ENCODE measurements at places on chromosomes 2 and 18. TPM values are rescaled to one million over a fixed set of nuclear protein-coding genes. Genes with fewer than 3 reads are reported as not detected.

The POTEC gene
- total RNA-seq = not detected

The EPB41L3 gene
- 35.5 TPM for total RNA-seq

The COL3A1 gene
- total RNA-seq = not detected

The SLC11A1 gene
- 399 TPM for total RNA-seq

The LNPK gene
- 24.0 TPM for total RNA-seq

The CASP10 gene
- 40.8 TPM for total RNA-seq

DNA sequence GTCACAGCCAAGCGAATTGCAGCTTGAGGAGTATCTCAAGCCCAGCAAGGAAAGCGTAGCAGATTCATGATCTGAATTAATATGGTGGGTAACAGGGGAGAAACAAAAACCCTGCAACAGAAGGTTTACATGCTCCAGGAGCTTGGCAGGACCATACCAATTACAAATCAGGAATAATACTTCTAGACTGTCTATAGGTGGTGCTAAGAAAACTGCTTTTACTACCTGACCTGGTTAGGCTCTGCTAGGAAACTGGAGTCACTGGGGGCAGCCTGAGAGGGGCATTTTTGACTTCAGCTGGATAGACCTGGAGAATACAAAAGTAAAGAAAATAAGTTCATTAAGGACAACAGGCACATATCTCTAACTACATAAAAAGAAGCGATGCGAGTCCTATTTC, 24.6 kb upstream of the SPOPL start:
- H3K36me3 ChIP-seq = no peaks in the 10 kb centered on the region
- DNase-seq = no peak
- no peak overlapping the region for H3K27ac ChIP-seq
- H3K4me1 ChIP-seq = no peaks in the 10 kb centered on the region
- H3K4me3 ChIP-seq = no peak overlapping the region

DNA sequence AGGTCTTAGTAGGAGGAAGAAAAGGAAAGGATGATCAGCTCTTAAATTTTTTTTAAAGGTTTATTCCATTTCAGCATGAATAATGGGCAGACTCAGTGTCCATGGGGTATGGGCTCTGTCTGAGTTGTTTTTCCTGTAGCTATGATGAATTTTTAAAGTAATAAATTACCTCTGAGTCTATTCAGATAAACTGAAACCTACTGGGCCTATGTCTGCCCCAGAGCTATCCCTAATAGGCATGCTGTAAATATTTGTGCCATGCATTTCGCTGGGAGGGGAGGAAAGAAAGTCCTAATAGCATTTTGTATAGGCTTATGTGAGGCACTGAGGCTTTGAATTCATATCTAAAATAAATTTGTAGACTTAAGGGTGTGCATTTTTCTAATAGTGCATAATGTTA, 210.4 kb upstream of the BOD1L2 start:
- no peak for DNase-seq
- H3K4me3 ChIP-seq = no peak overlapping the region
- H3K36me3 ChIP-seq = peaks cover 26% of the 10 kb centered on the region
- H3K4me1 ChIP-seq = no peaks in the 10 kb centered on the region

DNA sequence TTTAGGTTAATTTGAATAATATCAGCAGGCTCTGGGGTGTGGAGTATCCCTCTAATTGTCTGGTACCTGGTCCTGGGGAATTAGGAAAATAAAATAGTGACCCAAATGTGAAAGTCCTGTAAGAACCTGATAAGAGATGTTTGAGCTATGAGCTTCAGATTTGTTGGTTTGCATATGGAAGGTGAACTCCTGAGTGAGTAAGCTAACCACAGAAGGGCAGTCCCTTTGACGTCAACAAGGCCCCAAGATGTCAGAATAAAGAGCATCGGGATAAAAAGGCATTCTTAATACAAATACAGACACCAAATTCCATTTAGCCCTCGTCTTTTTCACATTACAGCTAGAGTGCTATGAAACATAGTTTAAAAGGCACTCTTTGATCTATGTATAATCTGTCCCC, 1366.3 kb upstream of the TMEFF2 start:
- no peak overlapping the region for H3K4me3 ChIP-seq
- no peaks in the 10 kb centered on the region for H3K4me1 ChIP-seq
- H3K27me3 ChIP-seq = no peaks in the 10 kb centered on the region
- H3K36me3 ChIP-seq = no peaks in the 10 kb centered on the region
- DNase-seq = no peak
- H3K27ac ChIP-seq = no peak overlapping the region

DNA sequence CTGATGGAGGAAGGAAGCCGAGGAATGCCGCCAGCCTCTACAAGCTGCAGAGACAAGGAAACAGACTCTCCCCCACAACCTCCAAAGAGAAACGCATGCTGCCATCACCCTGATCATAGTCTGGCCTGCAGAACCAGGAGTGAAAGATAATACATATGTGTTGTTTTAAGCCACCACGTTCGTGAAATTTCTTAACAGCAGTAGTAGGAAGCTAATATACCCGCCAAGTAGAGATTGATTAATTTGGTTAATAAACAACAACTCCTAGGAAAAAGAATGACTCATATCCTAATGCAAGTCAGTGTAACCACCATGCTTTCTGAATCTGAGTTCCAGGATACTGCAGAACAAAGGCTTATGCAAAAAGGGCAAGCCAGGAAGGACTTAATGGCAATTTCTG, 36.6 kb downstream of the LONRF2 start:
- DNase-seq = no peak
- peaks cover 4% of the 10 kb centered on the region for H3K4me1 ChIP-seq
- H3K4me3 ChIP-seq = no peak overlapping the region
- H3K27me3 ChIP-seq = no peaks in the 10 kb centered on the region

GRCh38 chr2:28445448-28446258, 50.2 kb upstream of the PLB1 start:
- no peaks in the 10 kb centered on the region for H3K36me3 ChIP-seq
- H3K27ac ChIP-seq = no peak overlapping the region
- no peaks in the 10 kb centered on the region for H3K27me3 ChIP-seq
- H3K4me1 ChIP-seq = no peaks in the 10 kb centered on the region
- H3K4me3 ChIP-seq = no peak overlapping the region

GRCh38 chr2:134717286-134718022, 1.3 kb downstream of the TMEM163 start:
- no peaks in the 10 kb centered on the region for H3K4me1 ChIP-seq
- H3K27ac ChIP-seq = no peak overlapping the region
- no peak overlapping the region for H3K4me3 ChIP-seq
- no peak for DNase-seq
- H3K27me3 ChIP-seq = no peaks in the 10 kb centered on the region

DNA sequence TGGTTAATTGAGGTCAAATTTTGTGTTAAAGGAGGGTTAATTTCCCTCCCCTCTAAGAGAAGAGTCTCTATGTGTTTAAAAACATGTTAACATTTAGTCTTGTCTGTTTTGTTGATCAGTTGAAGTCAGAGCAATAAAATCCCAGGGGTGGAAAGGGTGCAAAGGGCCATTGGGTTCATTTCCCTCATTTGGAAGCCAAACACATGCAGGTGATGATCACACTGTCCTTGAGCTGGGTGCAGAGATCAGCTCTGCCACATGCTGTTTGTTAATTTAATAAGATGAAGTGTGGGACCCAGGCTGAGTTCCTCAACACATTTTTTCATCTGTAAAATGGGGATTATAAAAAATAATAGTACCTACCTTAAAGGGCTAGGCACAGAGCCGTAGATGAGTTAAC, 260.9 kb downstream of the LPIN1 start:
- peaks cover 17% of the 10 kb centered on the region for H3K4me1 ChIP-seq
- peaks cover 9% of the 10 kb centered on the region for H3K27me3 ChIP-seq
- no peaks in the 10 kb centered on the region for H3K36me3 ChIP-seq
- no peak for DNase-seq

- no peak overlapping the region for H3K27ac ChIP-seq
- H3K36me3 ChIP-seq = peaks cover 7% of the 10 kb centered on the region
- H3K4me3 ChIP-seq = no peak overlapping the region
- no peaks in the 10 kb centered on the region for H3K27me3 ChIP-seq
- H3K4me1 ChIP-seq = no peaks in the 10 kb centered on the region
Measured at GRCh38 chr2:20267529-20267928, 42.6 kb upstream of the SDC1 start.

DNA sequence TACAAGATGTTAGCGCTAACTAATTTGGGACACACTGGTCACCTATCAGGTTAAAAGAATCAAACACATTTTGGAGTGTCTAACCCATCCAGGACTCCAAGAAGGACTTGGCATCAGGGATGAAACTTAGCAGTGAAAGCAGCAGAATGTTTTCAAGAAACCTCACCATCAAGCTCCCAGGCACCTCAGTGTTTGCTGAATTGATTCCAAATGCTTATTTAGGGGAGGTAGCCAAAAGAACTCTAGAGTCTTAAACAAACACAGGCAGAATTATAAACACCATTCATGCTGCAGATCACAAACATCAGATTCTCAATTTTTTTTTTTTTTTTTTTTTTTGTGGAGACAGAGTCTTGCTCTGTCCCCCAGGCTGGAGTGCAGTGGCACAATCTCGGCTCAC, 122.8 kb upstream of the UXS1 start:
- H3K4me1 ChIP-seq = no peaks in the 10 kb centered on the region
- no peak overlapping the region for H3K4me3 ChIP-seq
- no peak for DNase-seq
- H3K27ac ChIP-seq = no peak overlapping the region
- no peaks in the 10 kb centered on the region for H3K27me3 ChIP-seq
- H3K36me3 ChIP-seq = no peaks in the 10 kb centered on the region

GRCh38 chr2:223856021-223856420, 18.6 kb upstream of the AP1S3 start:
- peaks cover 4% of the 10 kb centered on the region for H3K4me1 ChIP-seq
- H3K36me3 ChIP-seq = no peaks in the 10 kb centered on the region
- H3K27me3 ChIP-seq = no peaks in the 10 kb centered on the region
- H3K27ac ChIP-seq = no peak overlapping the region
- no peak for DNase-seq

GRCh38 chr2:140027320-140027719, 1247.1 kb upstream of the NXPH2 start:
- no peaks in the 10 kb centered on the region for H3K27me3 ChIP-seq
- no peak overlapping the region for H3K27ac ChIP-seq
- no peaks in the 10 kb centered on the region for H3K36me3 ChIP-seq

DNA sequence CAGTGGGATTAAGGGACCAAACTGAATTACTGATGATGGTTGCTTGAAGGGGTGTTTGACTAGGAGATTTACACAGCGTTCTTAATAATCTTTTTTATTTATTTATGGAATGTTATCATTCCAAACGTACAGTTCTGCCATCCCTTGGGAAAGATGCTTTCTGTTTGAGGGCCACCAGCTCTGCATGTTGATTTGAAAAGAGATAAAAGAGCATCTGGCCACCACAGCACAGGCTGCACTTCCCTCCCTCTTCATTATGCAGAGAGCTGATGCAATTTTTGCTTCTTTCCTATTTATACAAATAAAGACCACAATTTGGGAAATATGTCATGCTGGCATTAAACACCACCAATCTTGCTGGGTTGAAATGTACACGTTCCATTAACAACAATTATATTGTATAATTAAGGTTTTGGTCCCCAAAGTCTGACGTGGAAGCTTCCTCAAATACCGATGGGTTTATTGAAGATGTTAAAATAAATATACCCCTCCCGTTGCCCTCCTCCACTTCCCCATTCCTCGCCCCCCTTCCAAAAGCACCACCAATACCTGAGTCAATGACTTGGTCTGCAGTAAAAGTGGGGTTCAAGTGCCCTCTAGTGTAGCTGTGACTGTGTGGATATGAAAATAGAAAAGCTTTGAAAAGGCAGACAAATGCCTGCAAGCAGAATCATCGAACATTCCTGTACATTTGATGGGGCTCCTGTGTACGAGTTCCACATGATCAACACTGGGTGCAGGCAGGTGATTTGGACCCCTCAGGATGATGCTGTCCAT, 211.9 kb downstream of the HRH4 start:
- no peaks in the 10 kb centered on the region for H3K36me3 ChIP-seq
- DNase-seq = peak; percentile 15
- H3K4me3 ChIP-seq = no peak overlapping the region
- no peaks in the 10 kb centered on the region for H3K27me3 ChIP-seq

GRCh38 chr2:68420254-68420910, 46.7 kb downstream of the FBXO48 start:
- no peaks in the 10 kb centered on the region for H3K36me3 ChIP-seq
- DNase-seq = no peak
- no peaks in the 10 kb centered on the region for H3K27me3 ChIP-seq
- no peaks in the 10 kb centered on the region for H3K4me1 ChIP-seq
- no peak overlapping the region for H3K4me3 ChIP-seq

DNA sequence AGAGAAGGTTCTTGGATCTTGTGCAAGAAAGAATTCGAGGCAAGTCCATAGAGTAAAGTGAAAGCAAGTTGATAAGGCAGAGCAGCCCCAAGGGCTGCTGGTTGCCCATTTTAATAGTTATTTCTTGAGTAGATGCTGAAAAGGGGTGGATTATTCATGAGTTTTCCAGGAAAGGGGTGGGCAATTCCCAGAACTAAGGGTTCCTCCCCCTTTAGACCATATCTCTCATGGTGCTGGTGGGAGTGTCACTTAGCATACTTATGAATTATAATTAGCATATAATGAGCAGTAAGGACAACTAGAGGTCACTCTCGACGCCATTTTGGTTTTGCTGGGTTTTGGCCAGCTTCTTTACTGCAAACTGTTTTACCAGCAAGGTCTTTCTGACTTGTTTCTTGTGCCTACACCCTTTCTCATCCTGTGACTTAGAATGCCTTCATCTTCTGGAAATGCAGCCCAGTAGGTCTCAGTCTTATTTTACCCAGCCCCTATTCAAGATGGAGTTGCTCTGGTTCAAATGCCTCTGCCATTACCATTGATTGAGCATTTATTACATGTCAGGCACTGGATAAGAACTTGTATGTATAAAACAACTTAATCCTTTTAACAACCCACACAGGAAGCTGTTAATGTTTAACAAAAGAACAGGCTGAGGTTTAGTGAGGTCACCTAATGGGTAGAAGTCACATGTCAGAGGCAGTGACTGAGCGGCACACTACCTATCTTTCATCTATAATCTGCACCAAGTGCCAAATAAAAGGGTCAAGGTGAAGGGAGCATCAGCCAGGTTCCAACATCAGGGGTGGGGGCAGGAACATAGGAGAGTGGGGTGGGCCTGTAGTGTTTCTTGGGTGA, 250.9 kb downstream of the ICOS start:
- H3K4me1 ChIP-seq = no peaks in the 10 kb centered on the region
- no peak for DNase-seq
- H3K27me3 ChIP-seq = no peaks in the 10 kb centered on the region
- H3K27ac ChIP-seq = no peak overlapping the region
- H3K36me3 ChIP-seq = no peaks in the 10 kb centered on the region
- H3K4me3 ChIP-seq = no peak overlapping the region

DNA sequence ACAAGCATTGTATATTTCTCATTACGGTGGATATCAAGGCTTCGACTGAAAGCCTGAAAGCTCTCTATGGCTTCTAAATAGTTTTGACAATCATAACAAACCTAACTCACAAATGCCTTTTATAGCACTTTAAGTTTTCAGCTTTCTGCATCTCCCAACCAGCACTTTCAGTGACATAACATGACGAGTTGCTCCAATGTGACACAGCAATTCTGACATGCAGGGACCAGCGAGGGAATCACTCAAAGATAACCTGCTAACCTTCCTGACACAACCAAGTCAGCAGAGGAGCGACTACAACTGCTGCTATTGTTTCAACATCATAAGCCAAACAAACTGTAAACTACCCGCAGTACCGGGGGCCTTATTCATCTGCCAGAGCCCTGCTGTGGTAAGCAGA, 95.7 kb upstream of the CDH20 start:
- H3K4me1 ChIP-seq = no peaks in the 10 kb centered on the region
- no peaks in the 10 kb centered on the region for H3K27me3 ChIP-seq
- no peaks in the 10 kb centered on the region for H3K36me3 ChIP-seq
- no peak for DNase-seq

Data from naive thymus-derived CD4-positive, alpha-beta T cell (primary cell).